ENCODE measurements at places on chromosomes 12 and 14. TPM values are rescaled to one million over a fixed set of nuclear protein-coding genes. Genes with fewer than 3 reads are reported as not detected.

DNA sequence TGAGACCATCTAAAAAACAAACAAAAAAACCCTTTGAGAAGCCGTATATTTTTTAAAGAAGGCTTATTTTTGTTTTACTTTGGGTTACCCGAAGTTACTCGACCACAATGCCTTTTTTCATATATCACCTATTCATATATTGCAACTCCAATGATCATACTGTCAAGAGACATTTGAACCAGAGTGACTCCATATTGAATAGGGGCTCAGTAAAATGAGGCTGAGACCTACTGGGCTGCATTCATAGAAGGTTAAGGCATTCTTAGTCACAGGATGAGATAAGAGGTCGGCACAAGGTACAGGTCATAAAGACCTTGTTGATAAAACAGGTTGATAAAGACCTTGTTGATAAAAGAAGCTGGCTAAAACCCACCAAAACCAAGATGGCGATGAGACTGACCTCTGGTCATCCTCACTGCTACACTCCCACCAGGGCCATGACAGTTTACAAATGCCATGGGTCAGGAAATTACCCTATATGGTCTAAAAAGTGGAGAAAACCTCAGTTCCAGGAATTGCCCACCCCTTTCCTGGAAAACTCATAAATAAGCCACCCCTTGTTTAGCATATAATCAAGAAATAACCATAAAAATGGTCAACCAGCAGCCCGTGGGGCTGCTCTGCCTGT lies 50.0 kb upstream of the PKP2 start:
- H3K4me1 ChIP-seq: no peaks in the 10 kb centered on the region
- no peak overlapping the region for H3K4me3 ChIP-seq
- no peak overlapping the region for H3K27ac ChIP-seq
- DNase-seq: no peak
- no peaks in the 10 kb centered on the region for H3K36me3 ChIP-seq
- H3K27me3 ChIP-seq: no peaks in the 10 kb centered on the region

DNA sequence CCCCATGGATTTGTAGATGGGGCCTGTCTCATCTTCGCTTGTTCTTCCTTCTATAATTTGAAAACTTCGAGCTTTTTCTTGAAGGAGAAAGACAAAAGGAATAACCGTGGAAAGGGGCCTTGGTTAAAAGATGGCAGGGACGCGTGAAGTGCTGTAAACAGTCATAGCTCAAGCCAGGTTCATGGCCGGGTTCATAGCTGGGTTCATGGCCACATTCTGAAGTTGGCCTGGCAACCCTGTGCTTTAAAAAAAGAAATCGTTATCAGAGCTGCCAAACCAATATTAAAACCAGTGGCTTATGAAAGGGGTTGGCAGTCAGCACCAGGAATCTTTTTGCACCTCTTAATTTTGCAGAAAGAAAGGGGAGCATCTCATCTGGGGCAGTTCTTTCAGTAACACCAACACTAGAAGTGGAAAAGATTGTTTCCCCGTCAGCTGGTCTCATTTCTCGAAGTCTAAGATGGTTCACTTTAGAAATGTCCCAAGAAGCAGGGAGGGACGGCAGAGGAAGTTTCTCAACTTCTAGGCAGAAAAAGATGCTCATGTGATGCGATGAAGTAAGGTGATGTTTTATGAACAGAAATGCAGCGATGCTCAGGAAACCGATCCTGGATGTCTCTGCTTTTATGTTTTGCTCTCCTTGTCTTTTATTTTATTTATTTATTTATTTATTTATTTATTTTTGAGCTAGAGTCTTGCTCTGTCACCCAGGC lies 193.1 kb upstream of the TBX3 start:
- no peak for DNase-seq
- H3K27ac ChIP-seq: no peak overlapping the region
- H3K4me1 ChIP-seq: no peaks in the 10 kb centered on the region
- H3K4me3 ChIP-seq: no peak overlapping the region

GRCh38 chr14:61573748-61574513 lies 121.4 kb upstream of the HIF1A start:
- no peak for DNase-seq
- H3K4me3 ChIP-seq: no peak overlapping the region
- H3K27me3 ChIP-seq: peaks cover 4% of the 10 kb centered on the region
- H3K4me1 ChIP-seq: peaks cover under 1% of the 10 kb centered on the region
- no peak overlapping the region for H3K27ac ChIP-seq
- H3K36me3 ChIP-seq: no peaks in the 10 kb centered on the region

DNA sequence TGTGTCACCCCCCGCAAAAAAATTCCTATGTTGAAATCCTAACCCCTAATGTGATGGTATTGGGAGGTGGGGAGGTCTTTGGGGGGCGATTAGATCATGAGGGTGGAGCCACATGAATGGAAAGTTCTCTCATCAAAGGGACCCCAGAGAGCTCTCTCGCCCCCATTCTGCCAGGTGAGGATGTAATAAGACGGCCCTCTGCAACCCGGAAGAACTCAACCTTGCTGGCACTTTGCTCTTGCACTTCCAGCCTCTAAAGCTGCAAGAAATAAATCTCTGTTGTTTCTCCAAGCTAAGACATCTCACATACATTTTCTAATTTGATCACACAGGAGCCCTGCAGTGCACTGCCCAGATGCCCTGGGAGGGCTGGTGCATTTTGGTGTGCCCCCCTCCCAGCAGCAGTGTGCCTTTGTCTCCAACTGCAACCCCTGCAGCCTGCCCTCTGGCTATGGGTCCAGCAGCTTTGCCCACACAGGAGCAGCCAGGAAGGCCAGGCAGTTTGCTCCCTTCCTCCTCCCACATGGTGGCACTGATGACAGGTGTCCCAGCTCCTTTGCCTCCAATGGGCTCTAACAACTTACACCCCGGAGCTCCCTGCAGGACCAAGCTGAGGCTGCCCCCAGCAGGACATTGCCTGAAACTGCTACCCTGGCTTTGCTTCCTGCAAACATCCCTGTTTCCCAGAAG lies 59.3 kb downstream of the C14orf132 start:
- DNase-seq: no peak
- H3K36me3 ChIP-seq: no peaks in the 10 kb centered on the region
- H3K4me1 ChIP-seq: peaks cover 32% of the 10 kb centered on the region
- H3K27me3 ChIP-seq: no peaks in the 10 kb centered on the region
- H3K27ac ChIP-seq: no peak overlapping the region

- no peaks in the 10 kb centered on the region for H3K36me3 ChIP-seq
- H3K27ac ChIP-seq: no peak overlapping the region
- no peak for DNase-seq
Measured at GRCh38 chr12:82757656-82758055, 71.0 kb downstream of the TMTC2 start.

- DNase-seq: no peak
- H3K36me3 ChIP-seq: no peaks in the 10 kb centered on the region
- H3K4me1 ChIP-seq: peaks cover 48% of the 10 kb centered on the region
- no peak overlapping the region for H3K4me3 ChIP-seq
- H3K27ac ChIP-seq: no peak overlapping the region
Measured at GRCh38 chr12:131370791-131371347, 340.0 kb upstream of the SFSWAP start.

GRCh38 chr12:55935738-55936151 lies 4.8 kb downstream of the DGKA start:
- no peaks in the 10 kb centered on the region for H3K36me3 ChIP-seq
- H3K27ac ChIP-seq: no peak overlapping the region
- peaks cover 30% of the 10 kb centered on the region for H3K27me3 ChIP-seq
- no peak for DNase-seq
- H3K4me3 ChIP-seq: no peak overlapping the region

GRCh38 chr12:95837240-95838038 lies 21.3 kb upstream of the SNRPF start:
- no peaks in the 10 kb centered on the region for H3K36me3 ChIP-seq
- DNase-seq: no peak
- no peaks in the 10 kb centered on the region for H3K4me1 ChIP-seq
- H3K27me3 ChIP-seq: no peaks in the 10 kb centered on the region
- no peak overlapping the region for H3K4me3 ChIP-seq

DNA sequence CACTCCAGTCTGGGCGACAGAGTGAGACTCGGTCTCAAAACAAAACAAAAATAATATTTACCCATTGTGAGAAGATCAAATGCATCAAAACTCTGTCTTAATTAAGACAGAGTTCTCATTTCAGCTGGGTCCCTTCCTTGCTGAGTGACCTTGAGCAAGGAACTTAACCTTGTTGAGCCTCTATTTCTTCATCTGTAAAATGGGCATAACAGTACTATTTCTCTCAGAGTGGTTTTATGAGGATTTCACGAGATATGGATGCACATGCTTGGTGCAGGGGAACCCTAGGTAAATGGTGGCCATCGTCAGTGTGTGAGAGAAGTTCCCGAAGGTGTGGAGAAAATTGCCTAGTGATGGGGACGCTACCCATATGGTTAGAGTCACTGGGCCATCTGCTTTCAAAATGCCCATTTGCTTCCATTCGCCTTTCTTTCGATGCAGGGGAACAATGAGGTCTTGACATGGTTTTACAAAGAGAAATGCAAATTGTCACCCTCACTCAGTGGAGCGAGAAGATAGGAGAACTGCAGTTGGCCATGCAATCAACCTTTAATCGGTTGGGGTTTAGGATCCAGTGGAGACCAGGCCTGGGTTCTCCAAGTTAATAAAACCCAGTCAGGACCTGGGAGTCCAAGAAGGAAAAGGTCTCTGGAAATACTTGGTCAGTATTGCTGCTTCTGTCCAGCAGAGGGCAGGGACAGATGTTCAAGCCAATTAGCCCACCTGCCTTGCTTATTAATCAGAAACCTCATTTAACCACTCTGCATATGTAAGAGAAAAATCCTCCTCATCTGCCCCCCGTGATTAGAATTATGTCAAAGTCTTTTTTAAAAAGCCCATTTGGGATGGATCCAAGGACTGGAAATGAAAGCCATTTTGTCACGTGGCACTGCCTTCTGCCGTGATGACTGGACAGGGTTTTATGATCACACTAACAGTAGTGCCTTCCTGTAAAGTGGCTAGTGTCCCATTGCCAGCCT lies 37.2 kb downstream of the CFAP251 start:
- H3K36me3 ChIP-seq: peaks cover 3% of the 10 kb centered on the region
- peak; percentile 83 for DNase-seq
- H3K27ac ChIP-seq: no peak overlapping the region
- no peak overlapping the region for H3K4me3 ChIP-seq

DNA sequence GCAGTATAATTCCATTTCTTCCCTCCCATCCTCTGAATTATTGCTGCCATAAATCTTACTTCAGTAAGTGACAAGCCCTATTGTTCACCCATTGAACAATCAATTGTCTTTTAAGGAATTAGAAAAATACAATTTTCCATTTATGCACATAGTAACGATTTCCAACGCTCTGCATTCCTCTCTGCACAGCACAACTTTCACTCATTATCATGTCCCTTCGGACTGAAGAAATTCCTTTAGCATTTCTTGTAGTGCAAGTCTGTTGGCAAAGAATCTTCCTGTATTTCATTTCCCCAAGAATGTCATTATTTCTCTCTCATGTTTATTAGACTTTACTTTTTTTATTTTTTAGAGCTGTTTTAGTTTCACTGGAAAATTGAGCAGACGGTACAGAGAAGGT lies 252.1 kb upstream of the RTL1 start:
- H3K27me3 ChIP-seq: peaks cover 5% of the 10 kb centered on the region
- H3K4me1 ChIP-seq: peaks cover 5% of the 10 kb centered on the region
- H3K4me3 ChIP-seq: no peak overlapping the region

DNA sequence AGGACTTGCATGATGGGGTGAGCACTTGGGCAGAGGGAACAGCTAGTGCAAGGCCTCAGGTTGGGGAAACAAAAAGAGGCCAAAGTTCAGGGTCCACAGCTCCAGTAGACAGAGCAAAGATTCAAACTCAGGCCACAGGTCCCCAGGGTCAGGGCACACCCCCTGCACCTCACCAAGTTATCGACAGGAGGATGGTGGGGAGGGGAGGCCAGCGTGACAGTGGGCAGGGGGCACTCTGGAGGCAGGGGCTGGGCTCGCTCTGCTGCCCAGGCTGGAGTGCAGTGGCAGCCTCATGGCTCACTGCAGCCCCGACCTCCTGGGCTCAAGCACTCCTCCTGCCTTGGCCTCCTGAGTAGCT lies 32.4 kb upstream of the ULK1 start:
- DNase-seq: no peak
- no peaks in the 10 kb centered on the region for H3K27me3 ChIP-seq
- no peak overlapping the region for H3K4me3 ChIP-seq
- H3K27ac ChIP-seq: no peak overlapping the region
- H3K4me1 ChIP-seq: peaks cover 21% of the 10 kb centered on the region

- H3K36me3 ChIP-seq: peaks cover under 1% of the 10 kb centered on the region
- DNase-seq: peak; percentile 79
- no peaks in the 10 kb centered on the region for H3K27me3 ChIP-seq
- peak overlapping the region; percentile 84 for H3K27ac ChIP-seq
- H3K4me3 ChIP-seq: no peak overlapping the region
- H3K4me1 ChIP-seq: peaks cover 3% of the 10 kb centered on the region
Measured at GRCh38 chr12:22312336-22312735, 22.2 kb downstream of the ST8SIA1 start.

- DNase-seq: no peak
- no peaks in the 10 kb centered on the region for H3K4me1 ChIP-seq
- no peaks in the 10 kb centered on the region for H3K27me3 ChIP-seq
Measured at GRCh38 chr12:4211372-4211771, 62.2 kb upstream of the CCND2 start.

DNA sequence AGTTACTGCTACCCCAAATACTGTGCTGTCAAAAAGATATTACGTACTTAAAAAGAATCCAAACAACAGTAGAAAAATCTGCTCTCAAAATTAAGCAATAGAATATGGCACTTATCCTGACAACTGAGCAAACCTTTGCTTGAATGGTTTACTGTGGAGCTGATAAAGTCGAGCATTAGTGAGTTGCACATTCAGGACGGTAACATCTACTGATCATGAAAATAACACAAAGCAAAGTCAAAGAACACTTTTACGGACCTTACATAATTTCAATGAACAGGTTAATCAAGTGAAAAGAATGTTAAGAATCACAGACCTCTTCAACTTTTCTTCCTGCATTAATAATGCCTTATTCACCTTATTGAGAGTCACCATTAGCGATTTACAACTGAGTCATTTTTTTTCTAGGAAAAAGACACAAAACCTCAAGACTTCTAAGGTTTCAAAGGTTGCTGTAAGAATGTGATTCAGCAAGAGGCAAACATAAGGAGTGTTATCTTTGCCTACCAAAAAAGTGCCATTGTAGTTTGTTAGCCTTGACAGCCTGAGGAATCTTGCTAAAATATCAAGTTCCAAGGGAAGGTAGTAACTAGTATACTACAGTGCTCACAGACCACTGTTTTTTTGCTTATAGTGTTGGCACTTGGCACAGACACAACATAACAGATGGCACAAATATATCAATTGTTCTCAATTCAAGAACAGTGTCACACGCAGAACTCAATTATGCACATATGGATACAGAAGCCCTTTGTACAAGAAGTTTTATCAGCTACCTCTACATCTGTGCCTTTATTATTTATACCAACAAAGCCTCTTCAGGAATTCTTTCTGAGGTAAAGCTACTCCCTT lies 334.2 kb upstream of the RPL10L start:
- H3K27ac ChIP-seq: no peak overlapping the region
- H3K27me3 ChIP-seq: no peaks in the 10 kb centered on the region
- H3K4me1 ChIP-seq: no peaks in the 10 kb centered on the region
- H3K36me3 ChIP-seq: no peaks in the 10 kb centered on the region
- H3K4me3 ChIP-seq: no peak overlapping the region
- DNase-seq: no peak

GRCh38 chr14:93019970-93020369 lies 95.8 kb downstream of the ITPK1 start:
- H3K27me3 ChIP-seq: no peaks in the 10 kb centered on the region
- peak; percentile 57 for DNase-seq
- no peak overlapping the region for H3K4me3 ChIP-seq
- H3K4me1 ChIP-seq: peaks cover 74% of the 10 kb centered on the region
- peaks cover 21% of the 10 kb centered on the region for H3K36me3 ChIP-seq

LHX5 gene
- 13.2 TPM for polyA plus RNA-seq

SLC2A14 gene
- polyA plus RNA-seq: 0.96 TPM

EPYC gene
- not detected for polyA plus RNA-seq

AKAP5 gene
- polyA plus RNA-seq: 6.8 TPM

TAS2R30 gene
- 0.14 TPM for polyA plus RNA-seq

RPL10L gene
- polyA plus RNA-seq: not detected

KRT73 gene
- polyA plus RNA-seq: 0.33 TPM

Measured in spinal cord (tissue), 10 donors.